Esophagus mucosa (tissue), 1 donor: ENCODE measurements at places on chromosomes 1 and 21. TPM values are rescaled to one million over a fixed set of nuclear protein-coding genes. Genes with fewer than 3 reads are reported as not detected.

LRRIQ3 gene
- total RNA-seq, result 0.28 TPM

GRCh38 chr1:64838486-64838885, 93.6 kb downstream of the RAVER2 start:
- ATAC-seq, result peak; percentile 26

C1orf141 gene
- total RNA-seq, result not detected

PLEKHN1 gene
- total RNA-seq, result 26.4 TPM

SYT14 gene
- not detected for total RNA-seq

GRCh38 chr1:116482490-116482889, 88.3 kb downstream of the CD58 start:
- no peak for ATAC-seq

DNA sequence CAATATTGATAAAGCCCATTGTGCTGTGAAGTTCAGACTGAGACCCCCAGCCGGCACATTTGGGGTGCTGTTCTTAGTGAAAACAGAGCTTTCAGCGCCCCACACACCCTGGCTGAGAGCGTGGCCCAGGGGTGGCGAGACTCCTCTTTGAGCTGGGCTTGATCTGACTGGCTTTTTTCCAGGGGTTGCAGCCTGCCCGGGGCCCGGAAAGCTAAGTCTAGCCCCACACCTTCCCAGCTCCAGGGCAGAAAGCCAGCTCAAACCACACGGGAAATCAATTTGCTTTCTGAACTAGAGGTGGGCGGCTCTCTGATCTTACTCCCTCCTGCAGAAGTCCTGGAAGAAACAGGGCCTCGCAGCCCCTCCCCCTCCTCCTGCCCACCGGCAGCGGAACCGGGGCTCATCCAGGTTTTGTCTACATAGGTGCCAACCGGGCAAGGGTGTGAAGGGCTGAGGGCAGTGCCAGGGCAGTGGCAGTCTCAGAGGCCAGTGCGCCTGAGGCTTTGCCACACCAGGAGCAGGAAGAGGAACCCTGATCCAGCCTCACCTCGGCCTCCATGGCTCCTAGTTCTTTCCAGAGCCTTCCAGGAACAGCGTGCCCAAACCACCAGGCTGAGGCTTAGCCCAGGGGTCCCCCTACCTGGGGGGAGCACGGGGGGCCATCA, 155.3 kb downstream of the NPHP4 start:
- no peak for ATAC-seq

FCRL3 gene
- total RNA-seq, result 0.20 TPM

DNA sequence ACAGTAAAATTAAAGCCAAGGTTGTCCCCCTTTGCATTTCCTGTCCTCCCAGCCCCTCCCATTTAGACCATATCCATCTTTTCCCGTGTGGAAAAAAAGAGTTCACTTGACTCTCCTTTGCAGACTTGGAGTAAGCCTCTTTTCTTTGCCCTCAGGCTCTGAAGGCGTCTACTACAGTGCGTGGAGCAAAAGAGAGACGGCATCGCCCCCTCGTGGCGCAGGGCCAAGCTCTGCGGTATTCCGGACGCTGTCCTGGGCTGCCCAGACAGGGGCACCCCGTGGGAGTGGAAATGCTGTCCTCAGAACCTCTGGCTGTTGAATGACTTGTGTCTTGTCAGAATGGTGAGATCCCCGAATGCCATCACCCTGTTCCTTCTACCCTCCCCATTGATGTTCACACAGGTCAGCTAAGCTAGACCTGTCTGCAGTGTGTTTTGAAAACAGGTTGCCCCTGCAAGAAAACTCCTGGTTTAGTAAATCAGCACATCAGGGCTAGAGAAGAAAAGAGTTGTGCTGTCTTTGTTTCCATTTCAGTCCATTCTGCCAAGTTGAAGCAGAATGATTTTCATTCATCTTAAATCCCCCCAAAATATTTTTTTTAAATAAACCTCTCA, 12.3 kb upstream of the GJA8 start:
- ATAC-seq, result peak; percentile 82

NMNAT2 gene
- total RNA-seq, result 0.04 TPM

DNA sequence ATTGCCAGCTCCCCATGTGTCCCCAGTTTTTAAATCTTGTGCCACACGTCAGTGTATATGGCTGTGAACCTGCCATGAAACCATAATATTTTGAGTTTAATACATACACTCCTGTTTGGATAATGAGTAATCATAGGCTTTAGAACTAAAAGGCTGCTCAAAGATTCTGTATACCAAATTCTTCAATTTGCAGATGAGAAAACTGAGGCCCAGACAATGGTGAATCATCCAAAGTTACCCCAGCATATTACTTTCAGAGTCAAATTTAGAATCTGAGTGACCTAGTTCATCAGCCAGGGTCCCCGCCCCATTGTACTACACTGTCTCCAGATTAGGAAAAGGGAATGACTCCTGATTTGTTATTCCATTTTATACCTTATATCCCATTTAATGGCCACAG, 224.6 kb downstream of the FGGY start:
- no peak for ATAC-seq

ATP13A2 gene
- total RNA-seq, result 21.5 TPM

GRCh38 chr1:43819357-43819756, 112.0 kb downstream of the ST3GAL3 start:
- no peak for ATAC-seq

IL10RB gene
- 27.5 TPM for total RNA-seq

FGR gene
- 1.3 TPM for total RNA-seq

KRTAP21-2 gene
- not detected for total RNA-seq

LYPD8 gene
- not detected for total RNA-seq

HDGF gene
- 205 TPM for total RNA-seq

DNA sequence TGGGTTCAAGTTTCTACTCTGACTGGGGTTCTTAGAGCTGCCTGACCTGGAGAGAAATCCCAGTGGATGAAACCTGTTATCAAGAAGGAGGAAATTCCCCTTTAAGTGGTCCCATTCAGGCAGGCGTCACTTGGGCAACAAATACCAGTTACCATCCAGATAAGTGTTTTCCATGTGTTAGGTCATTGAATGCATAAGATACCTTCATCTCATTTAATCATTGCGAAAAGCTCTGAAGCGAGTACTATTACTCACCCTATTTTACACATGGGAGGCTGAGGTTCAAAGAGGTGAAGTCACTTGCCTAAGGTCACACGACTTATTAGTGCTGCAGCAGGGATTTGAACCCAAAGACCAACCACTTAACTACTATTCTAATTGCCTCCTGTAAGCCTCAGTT, 45.5 kb upstream of the RPL11 start:
- peak; percentile 42 for ATAC-seq

SLC45A3 gene
- 1.2 TPM for total RNA-seq

GRCh38 chr1:145964328-145965118, at the start of the genes ANKRD34A and POLR3GL:
Gene ANKRD34A (minus strand): TSS chr1:145964575. CDS start chr1:145961759, 2,816 bp downstream.
Gene POLR3GL (plus strand): TSS chr1:145964690. CDS start chr1:145974866, 10,176 bp downstream.
- peak; percentile 90 for ATAC-seq

GRCh38 chr1:23868557-23869016, 497 bp upstream of the FUCA1 start:
- peak; percentile 4 for ATAC-seq

SH3BP5L gene
- total RNA-seq, result 17.1 TPM

DNA sequence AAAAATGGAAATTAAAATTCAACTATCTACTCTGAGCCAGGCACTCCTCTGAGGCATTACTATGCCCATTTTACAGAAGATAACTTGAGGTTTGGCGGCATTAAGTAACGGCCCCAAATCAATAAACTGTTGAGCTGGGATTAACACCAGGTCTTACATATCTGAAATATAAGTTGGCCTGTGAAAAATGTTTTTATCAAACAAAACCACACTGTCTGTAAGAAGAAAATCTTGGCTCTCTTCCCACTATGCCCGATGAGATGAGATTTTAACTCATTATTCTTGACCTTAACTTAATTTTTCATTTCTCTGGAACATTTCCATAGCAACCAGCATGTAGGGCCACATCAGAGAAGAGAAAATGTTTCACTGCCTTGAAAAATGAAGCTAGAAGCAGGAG, 21.8 kb downstream of the RC3H1 start:
- ATAC-seq, result no peak

DNA sequence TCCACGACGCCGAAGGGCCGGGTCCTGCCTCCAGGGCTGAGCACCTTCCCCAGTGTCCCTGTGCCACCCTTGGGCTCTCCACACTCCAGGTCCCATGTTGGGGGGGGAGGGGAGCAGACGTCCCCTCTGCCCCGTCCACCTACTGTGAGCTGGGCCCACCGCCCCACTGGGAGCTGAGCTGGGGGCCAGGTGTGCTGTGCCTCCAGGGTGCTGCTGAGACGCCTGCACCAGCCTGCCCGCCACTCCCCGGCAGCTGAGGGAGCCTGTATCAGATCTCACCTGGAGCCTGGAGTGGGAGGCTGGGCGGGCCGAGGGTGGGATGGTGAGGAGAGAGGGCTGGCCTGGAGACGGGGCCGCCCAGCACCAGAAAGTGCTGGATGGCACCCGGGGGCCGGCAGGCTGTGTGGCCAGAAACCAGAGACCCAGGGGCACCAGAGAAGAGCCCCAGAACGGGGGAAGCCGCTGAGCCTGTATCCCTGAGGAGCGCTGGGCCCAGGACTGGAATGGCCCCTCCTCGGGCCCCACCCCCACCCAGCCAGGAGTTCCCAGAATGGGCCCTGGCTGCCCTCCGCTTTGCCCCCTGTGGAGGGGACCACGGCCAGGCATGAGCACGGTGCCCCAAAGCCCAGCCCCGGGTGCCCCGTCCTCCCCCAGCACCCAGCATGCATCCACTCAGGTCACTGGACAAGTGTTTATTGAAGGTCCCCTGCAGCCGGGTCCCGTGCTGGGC, 3.4 kb downstream of the TNFRSF18 start:
- peak; percentile 33 for ATAC-seq
